ENCODE measurements at places on chromosomes 5 and 9.

DNA sequence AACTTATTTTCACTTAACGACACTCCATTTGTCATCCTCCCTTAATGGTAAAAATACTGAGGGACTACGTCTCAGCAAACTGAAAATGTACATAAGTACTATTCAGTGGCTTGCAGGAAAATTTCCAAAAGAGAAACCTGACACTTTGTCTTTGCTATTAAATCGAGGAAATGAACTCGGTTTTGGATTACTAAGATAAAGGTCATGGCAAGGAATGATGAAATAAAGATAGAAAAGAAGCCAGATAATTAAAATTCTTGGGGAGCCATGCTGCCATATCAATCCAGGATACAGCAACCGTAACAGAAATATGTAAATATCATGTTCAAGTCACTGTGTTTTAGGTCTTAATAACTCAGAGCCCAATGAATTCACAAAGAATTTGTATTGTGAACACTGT is 647.8 kb downstream of the CDH9 start:
- no peak for DNase-seq

DNA sequence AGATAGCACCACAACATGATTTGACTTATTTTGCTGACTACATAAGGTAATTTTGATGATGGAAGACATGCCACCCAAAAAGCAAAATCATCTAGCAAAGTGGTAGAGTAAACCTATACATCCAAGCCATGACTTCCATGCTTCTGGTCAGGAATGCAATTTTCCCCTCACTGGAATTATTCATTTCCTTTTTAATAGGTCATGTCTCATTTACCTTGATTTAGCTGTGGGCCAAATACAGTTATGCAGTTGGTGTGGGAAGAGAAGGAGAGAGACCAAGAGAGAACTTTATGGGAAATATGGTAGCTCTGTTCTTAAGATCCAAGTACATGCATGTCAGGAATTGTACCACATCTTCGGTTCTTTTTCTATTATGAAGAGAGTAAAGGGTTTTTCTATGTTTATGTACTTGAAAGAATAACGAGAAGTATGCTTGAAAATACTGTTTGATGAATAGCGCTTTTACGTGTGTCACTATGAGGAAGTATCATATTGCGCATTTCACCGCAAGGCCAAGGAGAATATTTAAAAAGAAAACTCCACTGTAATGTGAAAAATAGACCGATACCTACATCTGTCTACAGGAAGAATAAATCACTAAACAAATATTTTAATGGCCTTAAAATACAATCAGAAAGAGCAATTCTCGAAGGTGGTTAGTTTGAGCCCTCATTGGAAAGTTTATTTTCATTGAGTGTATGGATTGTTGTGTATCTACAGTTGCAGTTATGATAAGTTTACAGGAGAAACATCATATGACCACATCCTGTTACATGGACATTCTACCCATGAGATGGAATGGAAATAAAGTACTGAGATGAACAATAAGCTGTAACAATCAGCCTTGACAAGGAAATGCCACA is 134.0 kb downstream of the FOXD1 start:
- DNase-seq, result no peak

GRCh38 chr9:75548871-75549270 is 341.6 kb upstream of the PCSK5 start:
- DNase-seq, result no peak

DNA sequence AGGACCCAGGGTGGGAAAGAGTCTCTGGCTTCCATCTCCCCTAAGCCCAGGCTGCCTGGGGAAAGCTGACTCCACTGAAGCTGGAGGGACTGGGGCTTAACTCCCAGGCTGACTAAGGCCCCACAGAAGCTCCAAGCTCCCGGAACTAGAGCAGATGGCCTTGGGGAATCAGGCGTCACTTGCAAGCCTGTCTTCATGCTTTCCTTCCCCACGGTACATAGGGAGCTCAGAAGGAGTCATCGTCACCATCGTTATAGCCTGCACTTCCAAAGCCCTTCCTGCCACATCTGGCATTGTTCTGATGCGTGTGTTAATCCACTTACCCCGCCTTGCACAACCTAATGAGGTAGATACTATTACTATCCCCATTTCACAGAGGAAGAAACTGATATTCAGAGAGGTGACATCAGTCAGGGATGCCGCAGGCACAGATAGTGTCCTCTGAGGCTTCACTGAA is 11.5 kb downstream of the AQP3 start:
- no peak for DNase-seq

DNA sequence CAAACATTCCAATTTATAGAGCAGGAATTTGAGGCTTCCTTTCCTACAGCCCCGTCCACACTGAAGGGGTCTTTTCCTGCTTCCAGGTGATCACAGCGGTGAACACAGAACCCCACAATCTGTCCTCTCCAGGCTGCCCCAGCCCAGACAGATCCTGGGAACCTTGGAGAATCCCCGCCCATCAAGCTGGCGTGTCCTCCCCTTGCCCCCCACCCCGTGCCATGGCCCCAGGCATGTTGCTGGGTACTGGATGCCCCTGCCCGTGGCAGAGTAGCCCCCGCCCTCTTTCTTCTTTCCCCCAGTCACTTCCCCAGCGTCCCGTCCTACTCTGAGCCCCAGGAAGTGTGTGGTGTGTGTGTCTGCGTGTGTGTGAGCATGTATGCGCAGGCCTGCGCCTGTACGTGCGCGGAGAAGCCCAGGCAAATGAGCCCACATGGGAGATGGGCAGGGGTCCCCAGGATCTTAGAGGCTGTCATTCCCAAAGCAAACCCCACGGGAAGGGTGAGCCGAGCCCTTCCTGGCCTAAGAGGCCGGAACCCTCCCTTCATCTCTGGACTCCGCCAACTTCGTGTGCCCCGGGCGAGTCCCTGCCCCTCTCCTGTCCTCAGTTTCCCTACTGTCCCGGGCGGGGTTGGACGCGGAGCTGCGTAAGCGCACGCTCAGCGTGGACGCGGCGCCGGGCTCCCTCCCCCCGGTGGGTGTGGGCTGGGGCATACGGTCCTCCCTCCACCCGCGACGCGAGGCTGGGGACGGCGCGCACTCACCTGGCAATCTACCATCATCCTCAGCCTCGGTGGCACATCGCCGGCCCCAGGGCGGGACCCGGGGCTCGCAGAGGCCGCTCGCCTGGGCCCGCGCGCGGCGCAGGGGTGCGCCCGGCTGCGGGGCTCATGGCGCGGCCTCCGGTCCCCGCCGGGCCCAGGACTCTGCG is 15.2 kb downstream of the GBGT1 start:
- DNase-seq, result no peak

GRCh38 chr5:169190849-169191248 is 110.1 kb downstream of the SLIT3 start:
- DNase-seq, result no peak

DNA sequence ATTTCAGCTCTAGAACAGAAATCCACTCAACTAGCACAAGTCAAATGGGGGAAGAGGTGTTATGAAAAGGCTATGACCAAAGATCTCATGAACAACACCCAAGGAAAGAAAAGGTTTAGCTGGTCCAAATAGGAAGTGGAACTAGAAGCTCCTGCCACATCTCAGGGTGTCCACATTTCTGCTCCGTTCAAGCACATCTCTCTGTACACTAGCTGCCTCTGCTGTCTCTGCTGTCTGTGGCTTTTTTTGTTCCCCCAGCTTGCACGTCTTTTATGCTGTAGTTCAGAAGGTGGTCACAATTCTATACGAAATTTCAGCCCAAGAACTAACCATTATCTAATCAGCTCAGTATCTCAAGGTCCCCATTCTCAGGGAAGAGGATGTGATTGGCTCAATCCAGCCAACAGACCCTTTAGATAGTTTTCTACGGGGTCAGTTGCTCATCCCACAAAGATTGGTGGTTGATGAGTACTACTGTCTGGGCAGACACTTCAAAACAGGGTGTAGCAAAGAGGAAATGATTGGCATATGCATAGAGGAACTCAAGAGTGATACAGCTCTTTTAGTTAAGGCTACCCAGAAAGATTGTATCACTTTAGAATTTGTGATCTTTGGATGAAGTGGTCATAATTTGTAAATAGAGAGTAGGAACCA is 44.0 kb downstream of the FANCC start:
- no peak for DNase-seq

GRCh38 chr5:116075191-116075831 is 9.5 kb upstream of the COMMD10 start:
- DNase-seq, result no peak

DNA sequence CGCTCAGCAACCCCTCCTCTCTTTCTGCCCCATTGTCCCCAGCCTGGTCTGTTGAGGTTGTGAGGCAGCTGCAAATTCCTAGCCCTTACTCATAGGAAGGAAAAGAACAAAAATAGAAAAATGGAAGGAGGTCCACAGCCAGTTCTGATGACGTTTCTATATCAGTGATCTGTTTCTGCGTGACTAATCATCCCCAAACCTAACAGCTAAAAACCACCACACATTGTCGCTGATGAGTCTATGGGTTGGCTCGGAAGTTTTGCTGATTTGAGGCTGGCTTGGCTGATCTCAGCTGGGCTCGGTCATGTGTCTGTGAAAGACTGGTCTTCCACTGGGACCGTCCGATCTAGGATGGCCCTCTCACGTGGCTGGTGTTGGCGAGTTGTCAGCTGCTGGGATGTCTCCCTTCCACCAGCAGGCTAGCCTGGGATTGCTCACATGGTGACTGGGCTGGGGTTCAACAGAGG is 200.6 kb upstream of the ZNF618 start:
- no peak for DNase-seq

DNA sequence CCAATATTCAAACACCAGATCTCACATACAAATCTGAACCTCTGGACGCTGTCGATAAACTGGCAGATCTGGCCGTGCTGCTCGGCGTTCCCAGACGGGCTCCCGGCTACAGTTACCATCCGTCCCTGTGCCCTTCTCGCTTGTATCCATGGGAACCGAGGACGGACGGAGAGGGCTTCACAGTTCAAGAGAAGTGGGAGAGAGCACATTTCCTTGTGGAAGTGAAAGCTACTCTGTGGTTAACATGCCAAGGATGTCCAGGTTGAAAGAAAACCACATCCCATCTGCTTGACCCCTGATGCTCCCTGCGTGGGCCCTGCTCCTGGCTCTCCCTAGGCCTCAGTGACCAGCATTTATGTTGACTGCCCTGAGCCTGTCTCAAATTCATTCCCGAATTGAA is 6.3 kb upstream of the DBN1 start:
- no peak for DNase-seq

DNA sequence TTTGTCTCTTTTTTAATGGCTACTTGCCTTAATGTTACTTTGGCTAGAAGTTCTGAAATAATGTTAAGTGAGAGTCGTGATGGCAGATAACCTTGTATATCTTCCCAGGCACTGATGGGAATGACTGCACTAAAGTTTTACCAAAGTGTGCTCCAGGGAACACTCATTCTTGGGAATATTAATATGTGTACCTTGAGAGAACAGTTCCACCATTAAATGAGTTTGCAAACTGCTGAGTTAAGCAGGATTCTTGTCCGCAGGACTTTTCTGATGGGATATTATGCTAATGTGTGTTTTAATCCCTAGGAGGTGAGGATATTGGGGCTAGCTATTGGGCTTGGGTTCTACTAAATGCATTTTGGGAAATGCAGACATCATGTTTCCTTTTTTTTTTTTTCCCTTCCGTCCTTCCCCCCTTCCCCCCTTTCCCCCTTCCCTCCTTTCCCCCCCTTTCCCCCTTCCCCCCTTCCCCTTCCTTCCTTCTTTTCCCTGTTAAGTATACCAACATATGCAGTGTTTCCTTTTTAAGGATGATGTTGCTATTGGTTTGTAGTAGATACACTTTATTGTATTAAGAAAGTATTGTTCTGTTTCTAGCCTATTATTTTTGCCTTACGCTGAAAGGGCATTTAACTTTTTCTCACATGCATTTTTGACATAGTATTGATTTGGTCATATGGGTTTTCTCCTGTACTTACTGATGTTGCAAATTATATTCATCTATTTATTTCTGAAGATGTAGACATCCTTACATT is 15.5 kb downstream of the ZBTB34 start:
- no peak for DNase-seq

DNA sequence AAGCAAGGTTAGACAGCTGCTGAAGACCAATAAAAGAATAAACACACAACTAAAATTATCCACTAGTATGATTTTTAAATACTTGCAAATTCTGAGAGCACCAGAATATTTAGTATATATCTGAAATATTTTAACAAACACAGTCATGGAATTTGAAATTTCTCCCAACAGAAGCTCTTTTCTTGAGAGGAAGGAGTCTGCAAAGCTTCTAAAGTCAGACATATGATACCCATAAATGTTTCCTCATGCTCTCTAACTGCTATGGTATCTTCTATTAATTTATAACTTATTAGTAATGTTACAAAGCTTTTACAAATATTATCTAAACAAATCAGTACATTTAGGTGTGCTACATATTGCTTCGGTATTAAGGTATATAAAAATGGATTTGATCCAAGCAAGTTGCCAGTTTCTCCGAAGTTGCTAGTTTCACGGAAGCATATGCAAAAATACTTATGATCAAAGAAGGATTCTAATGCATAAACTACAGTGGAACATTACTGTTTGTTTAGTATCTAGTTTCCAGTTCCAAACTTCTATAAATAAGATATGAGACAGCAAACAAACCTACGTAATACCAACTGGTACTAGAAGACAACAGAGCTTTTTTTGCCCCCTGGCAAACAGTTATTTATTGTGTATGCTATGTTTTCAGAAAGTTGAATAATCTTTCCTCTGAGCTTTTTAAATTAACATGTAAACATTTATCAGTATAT is 22.0 kb downstream of the FNIP1 start:
- no peak for DNase-seq

DNA sequence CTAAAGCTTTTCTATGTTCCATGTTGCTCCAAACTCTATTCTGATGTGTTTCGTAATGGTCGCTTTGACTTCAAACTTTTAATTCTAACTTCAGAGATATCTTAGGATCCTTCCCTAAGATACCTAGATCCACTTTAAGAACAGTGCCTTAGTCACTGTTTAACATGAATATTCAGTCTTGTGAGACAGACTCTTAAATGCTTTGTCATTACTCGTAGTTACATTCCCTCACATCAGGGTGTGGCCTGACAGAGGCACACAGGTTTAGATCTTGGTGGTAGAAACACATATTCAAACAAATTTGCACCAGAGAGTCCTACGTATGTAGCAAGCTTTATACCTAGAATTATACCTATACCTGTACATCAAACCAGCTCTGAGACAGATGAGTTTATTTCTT is 687.0 kb upstream of the C9orf72 start:
- no peak for DNase-seq

DNA sequence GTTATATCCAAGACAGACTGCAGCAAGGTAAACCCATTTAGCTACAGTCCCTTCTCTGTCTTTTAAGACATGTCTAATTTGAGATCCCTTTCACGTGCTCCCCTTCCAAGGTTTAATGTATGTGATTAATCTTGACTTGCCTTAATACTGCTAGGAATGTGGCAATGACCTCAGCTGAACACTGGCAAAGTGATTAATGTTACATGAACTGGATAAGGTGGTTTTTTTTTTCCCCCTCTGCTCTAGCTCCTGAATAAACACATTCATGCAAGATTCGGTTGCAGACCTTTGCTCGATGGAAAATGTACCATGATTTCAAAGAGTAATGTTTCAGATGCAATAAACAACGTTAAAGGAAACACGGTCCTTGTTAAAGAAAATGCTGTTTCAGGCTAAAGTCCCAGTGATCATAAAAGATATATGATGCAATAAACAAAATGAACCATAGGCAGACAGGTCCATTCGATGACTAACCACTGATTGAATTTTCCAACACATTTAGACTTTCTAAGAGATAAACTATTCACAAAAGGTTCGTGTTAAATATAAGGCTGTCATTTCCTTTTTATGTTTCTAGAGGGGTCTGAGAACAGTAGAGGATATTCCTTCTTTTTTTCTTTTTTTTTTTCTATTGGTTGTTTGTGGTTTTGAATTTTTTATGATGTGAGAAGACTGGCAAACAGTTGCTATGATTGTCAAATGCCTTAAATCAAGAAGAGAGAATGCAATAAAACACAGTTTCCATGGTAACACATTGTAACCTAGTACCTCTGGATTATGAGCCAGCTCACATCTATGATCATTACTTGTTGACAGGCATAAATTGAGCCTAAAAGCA is 44.7 kb upstream of the ZNF608 start:
- DNase-seq, result no peak

All from stimulated activated CD4-positive, alpha-beta T cell treated with anti-CD3 and anti-CD28 coated beads, Interleukin-15, amount 100 ng/mL, for 48 hours (primary cell).